ENCODE measurements at places on chromosomes 13 and 19. TPM values are rescaled to one million over a fixed set of nuclear protein-coding genes. Genes with fewer than 3 reads are reported as not detected.

Gene LMTK3
- 8.1 TPM for polyA plus RNA-seq

Gene EPS8L1
- 28.0 TPM for polyA plus RNA-seq

Gene SBK2
- polyA plus RNA-seq: not detected

Gene CGB5
- not detected for polyA plus RNA-seq

Gene DIAPH3
- polyA plus RNA-seq: 1.9 TPM

Gene MISP
- polyA plus RNA-seq: 0.24 TPM

All from neural cell (in vitro differentiated cells).